CD4-positive, alpha-beta T cell treated with Interleukin-15 for 4 hours (primary cell): ENCODE measurements at places on chromosomes 2 and 18.
A peak's percentile ranks its signal among the peaks of the same experiment; 100 is the strongest.

DNA sequence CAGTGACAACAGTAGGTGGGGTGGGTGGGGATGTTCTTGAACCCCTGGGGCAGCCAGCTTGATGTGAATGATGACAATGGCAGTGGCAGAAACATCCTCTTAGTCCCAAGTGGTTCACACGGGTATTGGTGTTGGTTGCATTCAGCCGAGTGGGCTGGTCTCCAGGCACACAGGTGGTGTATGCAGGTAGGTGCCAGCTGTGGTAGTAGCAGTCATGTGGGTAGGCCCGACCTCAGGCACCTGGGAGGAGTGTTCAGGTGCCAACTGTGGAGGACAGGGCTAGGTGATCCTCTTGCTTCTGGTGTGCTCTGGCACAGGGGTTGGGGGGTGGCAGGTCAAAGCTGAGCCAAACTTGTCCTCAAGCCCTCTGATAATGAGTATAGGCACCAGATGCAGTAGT lies 327.6 kb upstream of the CYP26B1 start:
- no peak for DNase-seq

DNA sequence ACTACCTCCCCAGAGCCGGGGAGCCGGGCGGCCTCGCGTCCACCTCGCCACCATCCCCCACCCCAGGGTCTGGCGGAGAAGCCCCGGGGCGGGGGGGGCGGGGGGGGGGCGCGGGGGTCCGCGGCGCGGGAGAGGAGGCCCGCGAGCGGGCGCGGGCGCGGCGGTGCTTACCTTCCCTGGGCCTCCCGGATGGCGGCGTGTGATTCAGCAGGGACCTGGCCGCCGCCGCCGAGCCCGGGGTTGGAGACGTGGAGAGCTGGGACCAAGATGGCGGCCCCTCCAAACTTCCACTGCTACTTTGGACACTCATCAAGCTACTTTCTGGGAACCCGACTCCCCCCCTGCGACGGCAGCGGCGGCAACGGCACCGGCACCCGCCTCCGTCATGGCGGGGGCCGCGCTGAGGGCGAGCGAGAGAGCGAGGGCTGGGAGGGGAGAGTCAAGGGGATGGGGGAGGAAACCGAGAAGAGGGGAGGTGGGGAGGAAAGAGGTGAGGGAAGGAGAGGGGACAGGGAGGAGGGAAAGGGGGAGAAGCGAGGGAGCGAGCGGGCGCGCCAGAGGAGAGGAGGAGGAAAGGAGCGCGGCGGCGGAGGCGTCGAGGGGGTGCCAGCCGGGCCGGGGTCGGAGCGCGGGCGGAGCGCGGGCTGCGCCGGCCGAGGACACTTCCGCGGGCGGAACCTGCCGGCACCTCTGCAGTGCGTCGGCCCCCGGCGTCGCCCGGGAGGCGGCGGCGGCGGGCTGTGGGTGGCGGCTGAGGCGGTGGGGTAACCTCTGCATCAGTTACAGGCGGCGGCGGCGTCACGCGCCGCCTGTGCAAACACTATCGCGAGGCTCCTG lies at the start of gene TLK1:
TLK1 (minus strand) TSS at position 775 of the 837 bp plus-strand sequence; CDS start at position 310, 465 bp downstream.
- DNase-seq: peak; percentile 58

DNA sequence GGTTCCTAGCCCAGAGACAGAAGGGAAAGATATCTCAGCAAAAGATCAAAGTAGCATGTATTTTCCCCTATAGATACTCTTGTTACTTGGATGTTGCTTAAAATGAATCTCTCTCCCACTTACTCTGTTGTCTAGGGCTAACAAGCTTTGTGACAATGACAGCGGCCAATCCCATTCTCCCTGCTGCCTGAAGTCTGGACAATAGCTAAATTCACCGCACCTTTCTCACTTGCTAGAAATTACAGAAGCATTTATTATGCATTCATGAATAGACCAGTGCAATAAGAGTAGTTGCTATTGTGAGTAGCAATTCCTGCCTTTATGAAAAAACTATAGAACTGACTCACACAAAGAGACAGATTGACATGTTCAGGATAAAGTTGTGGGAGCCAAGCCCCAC lies 42.2 kb upstream of the ZC3H15 start:
- DNase-seq: no peak

- DNase-seq: no peak
Measured at GRCh38 chr2:2291500-2292260, 39.4 kb downstream of the MYT1L start.

DNA sequence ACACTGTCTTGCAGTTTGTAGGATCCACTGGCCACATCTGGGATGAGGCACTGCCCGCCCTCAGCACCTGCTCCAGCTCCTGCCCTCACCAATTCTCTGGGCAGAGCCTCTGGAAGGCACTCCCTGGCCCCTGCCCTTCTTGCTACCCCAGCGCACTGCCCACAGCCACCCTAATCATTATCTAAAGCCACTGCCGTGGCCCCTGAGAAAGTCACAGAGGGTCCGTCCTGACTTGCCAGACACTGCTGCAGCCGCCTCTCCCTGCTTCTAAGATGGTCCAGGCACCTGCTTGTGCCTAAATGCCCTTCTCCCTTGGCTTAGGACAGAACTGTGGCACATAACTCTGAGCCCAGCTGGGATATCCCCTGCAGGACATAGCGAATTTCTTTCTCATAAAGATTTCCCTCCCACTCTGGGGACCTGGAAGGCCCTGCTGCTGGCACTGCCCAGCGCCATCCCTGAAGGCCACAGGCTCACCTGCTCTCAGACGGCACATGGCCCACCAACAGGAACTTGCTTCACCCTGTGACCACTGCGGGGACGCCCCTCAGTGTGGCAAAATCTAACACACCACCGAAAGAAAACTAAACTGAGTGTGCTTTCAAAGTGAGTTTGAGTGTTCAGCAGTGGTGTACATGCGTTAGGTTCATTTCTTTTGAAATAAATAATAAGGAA lies 244.9 kb downstream of the HDAC4 start:
- DNase-seq: no peak

- DNase-seq: no peak
Measured at GRCh38 chr2:159272156-159272555, 14.3 kb downstream of the WDSUB1 start.

- no peak for DNase-seq
Measured at GRCh38 chr2:18993756-18994338, 364.6 kb downstream of the OSR1 start.
